T follicular helper cell (primary cell): ENCODE measurements at places on chromosomes 13 and 19.

- no peak for DNase-seq
These were observed 23.2 kb downstream of the RFX2 start for GRCh38 chr19:6087074-6087571.

- DNase-seq = no peak
These were observed 317.0 kb downstream of the ENOX1 start for GRCh38 chr13:43469791-43470190.

GRCh38 chr19:51320280-51320657 is 8.8 kb downstream of the IGLON5 start:
- no peak for DNase-seq

GRCh38 chr13:77335543-77335942 is 8.6 kb upstream of the MYCBP2 start:
- DNase-seq = no peak

- no peak for DNase-seq
These were observed 606.7 kb upstream of the KLHL1 start for GRCh38 chr13:70714993-70715392.

GRCh38 chr19:55312621-55313512 is 12.3 kb downstream of the TMEM150B start:
- no peak for DNase-seq

DNA sequence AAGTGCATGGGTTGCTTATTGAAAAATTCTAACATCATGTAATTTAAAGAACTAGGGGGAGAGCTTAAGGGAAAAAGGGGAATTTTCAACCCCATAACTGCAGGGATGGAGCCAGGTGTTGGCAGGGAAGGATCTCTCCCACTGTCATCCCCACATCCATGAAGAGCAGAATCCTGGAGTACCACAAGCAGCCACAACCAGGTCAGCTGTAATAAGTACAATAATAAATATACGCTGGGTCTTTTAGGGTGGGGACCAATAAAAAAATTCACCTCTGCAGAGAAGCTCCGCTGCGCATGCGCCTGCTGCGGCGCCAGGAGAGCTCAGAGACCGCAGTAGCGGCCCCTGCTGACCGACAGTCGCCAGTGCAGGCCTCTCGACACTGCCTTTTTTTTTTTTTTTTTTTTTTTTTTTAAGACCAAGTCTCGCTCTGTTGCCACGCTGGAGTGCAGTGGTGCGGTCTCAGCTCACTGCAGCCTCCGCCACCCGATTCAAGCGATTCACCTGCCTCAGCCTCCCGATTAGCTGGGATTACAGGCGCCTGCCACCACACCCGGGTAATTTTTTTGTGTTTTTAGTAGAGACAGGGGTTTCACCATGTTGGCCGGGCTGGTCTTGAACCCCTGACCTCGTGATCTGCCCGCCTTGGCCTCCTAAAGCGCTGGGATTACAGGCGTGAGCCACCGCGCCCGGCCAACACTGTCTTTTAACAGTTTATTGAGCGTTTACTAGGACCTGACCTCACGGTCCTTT is 2.5 kb upstream of the EEF2 start:
- peak; percentile 86 for DNase-seq

DNA sequence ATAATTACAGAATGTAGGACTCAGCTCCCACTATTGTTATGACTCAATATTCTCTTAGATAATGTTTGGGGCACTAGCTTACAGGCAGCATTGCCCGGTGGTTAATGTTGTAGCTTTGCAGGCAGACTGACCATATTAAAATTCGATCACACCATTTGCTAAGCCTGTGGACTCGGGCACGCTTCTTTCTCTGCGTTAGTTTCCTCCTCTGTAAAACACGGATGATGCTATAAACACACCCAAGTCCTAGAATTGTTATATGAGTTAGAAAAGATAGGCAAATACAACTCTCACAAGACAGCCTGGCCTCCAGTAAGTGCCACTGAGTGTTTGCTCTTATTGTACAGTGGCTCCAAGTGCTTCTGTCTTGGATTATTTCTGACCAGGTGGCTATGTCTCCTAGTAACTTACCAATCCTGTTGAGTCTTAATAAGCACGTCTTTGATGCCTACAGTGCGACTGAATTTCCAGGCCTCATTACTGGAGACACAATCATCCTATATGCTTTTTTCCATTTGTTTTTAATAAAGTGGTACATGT is 50.0 kb upstream of the ALOX5AP start:
- DNase-seq = no peak

- DNase-seq = no peak
These were observed 12.9 kb upstream of the PCCA start for GRCh38 chr13:100075700-100076587.

DNA sequence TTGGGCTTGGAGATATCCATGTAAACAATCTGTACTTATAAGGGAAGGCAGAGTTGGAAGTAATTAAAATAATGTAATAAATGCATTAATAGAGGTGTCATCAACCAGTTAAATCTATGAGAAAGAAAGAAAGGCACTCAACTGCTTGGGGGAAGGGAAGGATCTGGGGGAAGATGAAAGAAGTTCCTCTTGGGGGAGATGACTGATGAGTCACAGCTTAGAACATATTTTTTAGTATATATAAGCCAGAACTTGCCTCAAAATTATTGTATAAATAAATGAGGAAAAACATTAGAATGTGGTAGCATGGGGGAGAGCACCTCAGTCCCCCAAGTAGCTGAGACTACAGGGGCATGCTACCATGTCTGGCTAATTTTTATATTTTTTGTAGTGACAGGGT is 205.8 kb downstream of the GGACT start:
- no peak for DNase-seq

DNA sequence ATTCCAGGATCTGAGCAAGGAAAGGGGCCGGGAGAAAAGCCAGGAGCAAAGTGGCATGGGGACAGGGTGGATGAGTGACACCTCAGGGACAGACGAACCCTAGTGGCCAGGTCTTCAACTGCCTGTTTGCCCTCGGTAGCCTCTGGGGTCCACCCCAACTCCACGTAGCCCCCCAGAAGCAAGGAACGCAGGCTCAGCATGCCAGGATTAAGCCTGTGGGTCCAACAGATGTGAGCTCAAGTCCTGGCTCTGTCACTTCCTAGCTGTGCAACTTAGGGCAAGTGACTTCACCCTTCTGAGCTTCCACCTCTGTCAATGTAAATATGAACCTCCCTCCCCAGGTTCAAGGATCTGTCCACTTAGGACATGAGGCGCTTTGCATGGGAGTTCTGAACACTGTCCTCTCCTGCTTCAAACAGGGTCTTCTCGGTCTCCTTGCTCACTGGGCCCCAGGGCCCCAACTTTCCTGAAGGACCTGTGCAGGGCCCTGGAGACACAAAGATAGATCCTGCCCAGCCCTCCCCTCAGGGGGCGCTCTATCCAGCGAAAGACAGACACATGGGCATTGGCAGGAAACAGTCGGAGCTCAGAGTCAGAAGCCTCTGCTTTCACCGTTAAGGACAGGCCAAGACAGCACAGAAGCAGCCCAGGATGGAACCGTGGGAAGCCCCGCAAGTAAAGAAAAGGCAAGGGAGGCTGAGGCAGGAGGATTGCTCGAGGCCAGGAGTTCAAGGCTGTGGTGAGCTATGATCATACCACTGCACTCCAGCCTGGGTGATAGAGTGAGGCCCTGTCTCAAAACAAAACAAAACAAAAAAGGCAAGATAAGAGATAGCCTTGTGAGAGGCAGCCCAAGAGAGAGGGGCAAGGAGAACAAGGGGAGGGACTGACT is 13.2 kb downstream of the SYDE1 start:
- DNase-seq = no peak
